ENCODE measurements at places on chromosomes 2 and 18.

DNA sequence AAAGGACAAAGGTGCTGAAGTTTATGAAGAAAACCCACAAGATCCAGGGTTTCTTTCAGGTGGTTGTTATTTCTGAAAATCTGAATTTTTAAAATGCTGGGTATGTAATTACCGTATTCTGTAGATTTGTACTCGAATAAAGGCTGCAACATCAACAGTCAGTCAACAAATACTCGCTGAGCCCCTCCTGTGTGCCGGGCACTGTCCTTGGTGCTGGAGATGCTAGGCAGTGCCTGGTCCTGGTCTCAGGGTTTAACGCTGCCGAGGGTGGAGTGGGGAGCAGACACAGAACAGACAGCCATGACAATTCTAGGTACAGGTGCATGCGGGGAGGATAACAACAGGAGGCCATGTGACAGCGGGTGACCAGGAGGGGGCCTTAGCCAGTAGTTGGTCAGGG lies 27.2 kb upstream of the PDIA6 start:
- H3K27me3 ChIP-seq: no peaks in the 10 kb centered on the region
- H3K4me3 ChIP-seq: no peak overlapping the region
- DNase-seq: peak; percentile 87
- H3K4me1 ChIP-seq: peaks cover 4% of the 10 kb centered on the region

- no peak overlapping the region for H3K27ac ChIP-seq
- no peak for DNase-seq
- H3K4me1 ChIP-seq: no peaks in the 10 kb centered on the region
- no peak overlapping the region for H3K4me3 ChIP-seq
- H3K36me3 ChIP-seq: no peaks in the 10 kb centered on the region
These were observed 2.2 kb upstream of the ATOH8 start for GRCh38 chr2:85751627-85752026.

GRCh38 chr2:65466551-65466950 lies 34.2 kb upstream of the SPRED2 start:
- H3K36me3 ChIP-seq: no peaks in the 10 kb centered on the region
- DNase-seq: no peak
- H3K4me3 ChIP-seq: no peak overlapping the region
- H3K4me1 ChIP-seq: no peaks in the 10 kb centered on the region
- no peak overlapping the region for H3K27ac ChIP-seq
- no peaks in the 10 kb centered on the region for H3K27me3 ChIP-seq

DNA sequence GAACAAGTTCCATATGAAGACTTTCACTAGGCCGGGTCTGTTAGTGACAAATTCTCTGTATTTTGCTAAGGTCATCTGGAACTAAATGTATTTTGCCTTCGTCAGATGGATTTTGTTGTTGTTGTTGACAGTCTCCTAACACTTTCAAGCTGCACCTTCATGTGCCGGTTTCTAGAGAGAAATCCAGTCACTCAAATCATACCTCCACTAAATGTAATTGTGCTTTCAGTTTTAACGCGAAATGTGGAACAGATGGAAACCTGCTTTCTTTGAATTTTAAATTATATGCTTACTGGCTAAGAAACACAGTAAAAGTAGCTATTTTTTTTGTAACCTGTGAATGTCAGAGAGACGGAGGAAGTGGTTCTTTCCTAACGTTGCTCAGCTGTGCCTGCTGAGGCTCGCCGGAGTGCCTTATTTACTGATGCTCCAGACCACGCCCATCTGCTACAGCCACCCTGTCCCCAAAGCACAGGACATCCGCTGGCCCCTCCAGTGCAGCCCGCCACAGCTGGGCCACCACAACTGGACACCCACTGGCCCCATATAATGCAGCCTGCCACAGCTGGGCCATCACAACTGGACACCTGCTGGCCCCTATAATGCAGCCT lies 134.7 kb downstream of the PXDN start:
- H3K36me3 ChIP-seq: no peaks in the 10 kb centered on the region
- H3K27me3 ChIP-seq: peaks cover 6% of the 10 kb centered on the region
- H3K27ac ChIP-seq: no peak overlapping the region
- peaks cover 7% of the 10 kb centered on the region for H3K4me1 ChIP-seq

DNA sequence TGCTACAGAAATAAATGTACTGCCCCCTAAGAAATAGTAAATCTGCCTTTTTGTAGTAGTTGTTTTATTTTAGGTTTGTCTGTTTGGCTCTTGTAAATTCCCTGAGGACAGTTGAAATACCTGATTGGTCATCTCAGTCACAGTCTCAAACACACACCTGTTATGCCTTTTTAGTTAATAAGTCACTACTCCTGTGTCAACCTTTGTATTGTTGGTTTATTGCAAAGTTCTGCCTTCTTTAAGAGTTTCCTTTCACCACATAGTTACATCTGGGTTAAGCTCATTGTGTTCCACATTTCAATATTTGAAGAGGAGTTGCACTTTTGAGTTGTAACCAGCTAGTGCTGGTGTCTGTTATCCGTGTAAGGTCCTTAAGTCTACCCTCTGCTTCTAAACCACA lies 198.7 kb downstream of the CCDC85A start:
- no peak overlapping the region for H3K4me3 ChIP-seq
- no peaks in the 10 kb centered on the region for H3K27me3 ChIP-seq
- H3K27ac ChIP-seq: no peak overlapping the region
- no peaks in the 10 kb centered on the region for H3K4me1 ChIP-seq
- no peaks in the 10 kb centered on the region for H3K36me3 ChIP-seq

GRCh38 chr18:79677221-79677620 lies 2.4 kb upstream of the CTDP1 start:
- H3K4me3 ChIP-seq: peak overlapping the region; percentile 96
- no peak overlapping the region for H3K27ac ChIP-seq
- no peaks in the 10 kb centered on the region for H3K27me3 ChIP-seq
- H3K4me1 ChIP-seq: peaks cover 14% of the 10 kb centered on the region
- peaks cover 3% of the 10 kb centered on the region for H3K36me3 ChIP-seq

- H3K4me1 ChIP-seq: no peaks in the 10 kb centered on the region
- H3K27me3 ChIP-seq: no peaks in the 10 kb centered on the region
- peak; percentile 32 for DNase-seq
- H3K4me3 ChIP-seq: no peak overlapping the region
These were observed 9.2 kb downstream of the BOK start for GRCh38 chr2:241567776-241568175.

GRCh38 chr2:48439102-48439501 lies 90.9 kb upstream of the STON1 start:
- no peak overlapping the region for H3K27ac ChIP-seq
- no peak for DNase-seq
- H3K36me3 ChIP-seq: no peaks in the 10 kb centered on the region
- no peaks in the 10 kb centered on the region for H3K27me3 ChIP-seq

- peaks cover 4% of the 10 kb centered on the region for H3K36me3 ChIP-seq
- DNase-seq: no peak
- no peaks in the 10 kb centered on the region for H3K27me3 ChIP-seq
- no peak overlapping the region for H3K4me3 ChIP-seq
- H3K4me1 ChIP-seq: no peaks in the 10 kb centered on the region
These were observed 123.0 kb downstream of the NEDD4L start for GRCh38 chr18:58167073-58167472.

GRCh38 chr2:161972866-161973265 lies 101.1 kb downstream of the DPP4 start:
- H3K4me3 ChIP-seq: no peak overlapping the region
- no peaks in the 10 kb centered on the region for H3K36me3 ChIP-seq
- H3K4me1 ChIP-seq: no peaks in the 10 kb centered on the region
- no peaks in the 10 kb centered on the region for H3K27me3 ChIP-seq

Data from endodermal cell (in vitro differentiated cells).